Fibroblast of skin of left quadriceps (primary cell): ENCODE measurements at places on chromosomes 5 and 9.

DNA sequence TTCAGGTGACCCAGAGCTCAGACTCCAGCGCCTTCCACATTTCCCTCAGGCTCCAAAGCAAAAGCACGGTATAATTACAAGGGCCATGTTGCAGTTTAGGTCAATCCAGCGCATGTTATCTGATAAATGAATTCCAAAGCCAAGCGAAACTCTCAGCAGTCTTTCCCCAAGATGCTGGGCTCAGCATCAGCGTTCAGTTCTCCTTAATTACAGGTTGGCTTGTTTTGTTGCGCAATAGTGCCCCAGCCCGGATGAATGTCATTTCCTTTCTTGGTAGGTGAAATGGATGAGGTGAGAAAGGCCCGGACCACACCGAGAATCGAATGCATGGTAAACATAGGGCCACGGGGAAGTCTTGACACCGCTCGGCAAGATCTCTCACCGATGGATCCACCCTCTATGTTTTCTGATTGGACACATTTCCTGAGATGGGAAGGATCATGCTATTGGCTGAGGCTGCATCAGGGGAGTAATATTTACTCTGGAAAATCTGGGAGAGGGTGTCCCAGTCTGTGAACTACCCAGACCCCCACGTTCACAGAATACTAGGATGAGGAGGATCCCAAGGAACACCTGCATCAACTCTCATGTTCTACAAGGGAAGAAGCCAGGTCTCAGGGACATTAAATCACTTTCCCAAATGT, 221.2 kb upstream of the ANKRD55 start:
- DNase-seq = no peak

DNA sequence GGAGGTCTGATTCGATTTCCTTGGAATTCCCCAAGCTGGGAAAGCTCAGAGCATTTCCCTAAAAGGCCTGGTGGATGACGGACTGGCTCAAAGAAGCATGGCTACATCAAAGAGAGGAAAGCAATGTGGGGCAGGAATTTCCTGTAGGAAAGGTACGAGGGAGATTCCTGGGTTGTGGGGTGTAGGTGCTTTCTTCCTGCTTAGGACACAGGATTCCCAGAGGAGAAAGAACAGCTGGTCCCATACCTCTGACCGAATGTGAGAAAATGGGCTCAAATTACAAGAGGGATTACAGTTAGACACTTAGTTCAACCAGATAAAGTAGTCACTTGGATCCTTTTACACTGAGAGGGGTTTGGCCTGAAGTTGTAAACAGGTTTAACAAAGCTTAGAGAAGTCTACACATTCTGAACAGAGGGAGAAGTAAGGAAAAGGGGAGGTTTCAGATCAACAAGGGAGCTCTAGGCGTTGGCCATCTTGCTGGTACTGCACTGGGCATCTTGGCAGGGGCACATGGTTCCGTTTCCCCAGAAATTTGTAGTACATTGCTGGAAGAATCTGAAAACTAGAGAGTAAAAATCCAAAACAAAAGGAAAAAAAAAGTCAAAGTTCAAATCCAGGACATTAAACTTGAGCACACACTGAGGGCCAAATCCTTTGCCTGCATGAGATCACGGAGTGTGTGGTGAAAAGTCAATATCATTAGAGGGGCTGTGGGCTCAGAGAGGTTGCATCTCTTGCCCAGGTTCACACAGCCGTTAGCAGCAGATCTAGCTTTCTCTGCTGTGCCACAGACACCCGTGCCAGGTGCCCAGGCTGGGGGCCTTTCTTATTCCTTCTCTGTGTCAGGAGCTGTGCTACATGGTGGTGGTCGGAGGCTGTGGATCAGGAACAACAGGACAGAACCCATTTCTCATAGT, 171.3 kb downstream of the RGS3 start:
- DNase-seq = no peak

DNA sequence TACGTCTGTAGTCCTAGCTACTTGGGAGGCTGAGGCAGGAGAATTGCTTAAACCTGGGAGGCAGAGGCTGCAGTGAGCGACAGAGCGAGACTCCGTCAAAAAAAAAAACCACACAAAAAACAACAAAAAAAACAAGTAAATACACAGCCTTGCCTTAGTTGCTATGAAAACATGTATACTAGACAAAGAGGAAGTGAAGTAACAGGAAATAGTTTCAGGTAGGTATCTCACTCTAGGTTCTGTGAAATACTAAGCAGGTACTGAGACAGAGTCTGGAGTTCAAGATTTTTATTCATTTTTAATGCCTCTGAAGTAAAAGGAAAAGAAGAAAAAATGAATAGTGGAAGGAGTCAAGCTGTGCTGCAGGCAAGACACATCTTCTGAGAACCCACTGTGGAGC, 687.9 kb upstream of the RGMB start:
- no peak for DNase-seq

DNA sequence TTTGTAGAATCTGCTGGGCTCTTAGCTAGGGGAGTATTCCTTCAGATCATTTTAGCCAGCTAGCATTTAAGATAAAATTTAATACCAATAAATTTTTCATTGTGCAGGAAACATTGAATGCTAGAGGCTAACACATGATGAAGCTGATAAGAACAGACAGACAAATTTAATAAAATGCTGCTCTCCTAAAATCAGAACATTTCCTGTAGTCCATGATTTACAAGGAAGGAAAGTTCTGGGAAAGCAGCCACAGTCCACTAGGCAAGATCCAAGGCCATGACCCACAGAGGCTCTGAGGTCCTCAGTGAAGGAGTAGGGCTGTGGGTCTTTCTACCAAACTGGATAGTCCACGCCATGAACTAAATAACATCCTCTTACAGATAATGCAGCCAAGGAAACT, 253.0 kb downstream of the ICE1 start:
- DNase-seq = no peak

GRCh38 chr5:54438620-54439389, 16.7 kb upstream of the HSPB3 start:
- DNase-seq = no peak

DNA sequence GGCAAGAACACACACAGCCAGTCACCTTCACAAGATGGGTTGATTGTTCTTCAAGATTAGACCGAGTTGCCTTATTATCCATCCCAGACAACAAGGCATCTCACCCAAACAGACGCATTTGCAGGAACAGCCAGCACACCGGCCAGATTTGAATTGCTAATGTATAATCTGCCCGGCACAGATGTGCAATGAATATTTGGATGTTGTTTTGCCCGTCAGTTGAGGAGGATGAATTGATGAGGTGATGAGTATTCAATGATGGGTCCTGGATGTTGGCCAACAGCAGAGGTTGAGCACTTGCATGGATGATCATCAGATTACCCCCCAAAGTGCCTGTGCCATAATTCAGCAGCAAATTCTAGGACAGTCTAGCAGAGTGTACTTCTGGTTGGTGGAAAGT, 20.1 kb downstream of the ALG2 start:
- DNase-seq = no peak

DNA sequence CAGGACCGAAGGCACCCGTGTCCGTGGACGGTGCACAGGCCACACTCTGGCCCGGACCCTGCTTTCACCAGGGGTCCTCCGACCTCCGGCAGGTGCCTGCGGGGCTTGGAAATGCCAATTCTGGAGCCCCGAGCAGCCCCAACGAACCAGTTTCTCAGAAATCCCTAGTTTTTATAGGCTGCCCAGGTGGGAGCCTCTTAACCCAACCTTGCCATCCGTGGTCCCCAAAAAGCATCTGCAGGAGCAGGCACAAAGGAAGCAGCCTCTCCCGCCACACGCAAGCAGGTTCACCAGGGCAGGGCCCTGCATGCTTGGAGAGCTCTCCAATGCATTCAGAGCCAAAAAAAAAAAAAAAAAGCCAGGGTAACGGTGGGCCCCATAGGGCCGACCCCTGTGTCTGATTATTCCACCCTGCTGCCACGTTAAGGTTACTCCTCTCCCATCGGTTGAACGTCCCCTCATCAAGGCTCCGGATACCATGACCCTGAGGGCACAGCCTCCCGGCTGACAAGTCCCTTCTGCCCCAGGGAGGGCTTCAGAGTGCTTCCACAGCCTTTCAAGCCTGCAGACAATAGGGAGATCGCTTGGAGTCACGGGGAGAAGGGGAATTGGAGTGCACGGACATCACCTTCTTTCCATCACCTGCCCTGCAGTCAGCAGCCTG, 796 bp upstream of the TPRN start:
- DNase-seq = no peak

DNA sequence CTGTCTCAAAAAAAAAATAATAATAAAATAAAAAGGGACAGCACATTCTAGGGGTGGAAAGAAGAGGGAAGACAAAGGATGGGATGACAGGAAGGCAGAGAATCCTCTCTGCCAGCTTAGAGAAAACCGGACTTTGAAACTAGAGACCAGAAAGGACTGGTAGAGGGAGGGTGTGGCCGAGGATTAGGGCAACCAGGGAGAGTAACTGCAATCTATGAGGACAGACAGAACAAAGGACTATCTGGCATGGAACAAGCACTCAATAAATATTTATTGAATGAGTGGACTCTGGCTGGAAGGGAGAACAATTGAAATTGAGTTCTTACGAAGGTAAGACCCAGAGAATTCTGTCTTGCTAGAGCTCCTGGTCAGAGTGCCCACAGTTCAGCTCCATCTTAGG, 2.4 kb downstream of the GBA2 start:
- no peak for DNase-seq

- DNase-seq = no peak
Measured at GRCh38 chr5:123371575-123372179, 51.5 kb downstream of the CEP120 start.

DNA sequence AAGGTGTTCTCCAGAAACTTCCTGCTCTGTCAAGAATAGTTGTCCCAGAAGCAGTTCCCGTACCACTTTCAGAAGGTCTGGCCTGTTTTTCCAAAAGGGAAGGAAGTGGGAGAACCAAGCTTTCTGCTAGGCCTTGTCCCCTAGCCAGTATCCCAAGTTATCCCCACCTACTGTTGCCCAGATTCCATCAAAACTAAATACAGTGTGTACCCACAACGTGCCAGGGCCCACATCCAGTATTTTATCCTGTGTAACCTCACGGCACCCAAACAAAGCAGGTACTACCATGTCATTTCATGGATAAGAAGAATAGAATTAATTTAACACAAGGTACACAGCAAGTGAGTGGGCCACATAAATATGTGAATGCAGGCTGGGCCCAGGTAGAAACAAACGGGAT, 126.2 kb downstream of the CDK5RAP2 start:
- DNase-seq = no peak
